ENCODE measurements at places on chromosomes 2 and 18. TPM values are rescaled to one million over a fixed set of nuclear protein-coding genes. Genes with fewer than 3 reads are reported as not detected.
A peak's percentile ranks its signal among the peaks of the same experiment; 100 is the strongest.

REG3G gene
- not detected for total RNA-seq

GRCh38 chr18:69358212-69358895, 42.3 kb upstream of the DOK6 start:
- no peak for DNase-seq

OXER1 gene
- not detected for total RNA-seq

DNA sequence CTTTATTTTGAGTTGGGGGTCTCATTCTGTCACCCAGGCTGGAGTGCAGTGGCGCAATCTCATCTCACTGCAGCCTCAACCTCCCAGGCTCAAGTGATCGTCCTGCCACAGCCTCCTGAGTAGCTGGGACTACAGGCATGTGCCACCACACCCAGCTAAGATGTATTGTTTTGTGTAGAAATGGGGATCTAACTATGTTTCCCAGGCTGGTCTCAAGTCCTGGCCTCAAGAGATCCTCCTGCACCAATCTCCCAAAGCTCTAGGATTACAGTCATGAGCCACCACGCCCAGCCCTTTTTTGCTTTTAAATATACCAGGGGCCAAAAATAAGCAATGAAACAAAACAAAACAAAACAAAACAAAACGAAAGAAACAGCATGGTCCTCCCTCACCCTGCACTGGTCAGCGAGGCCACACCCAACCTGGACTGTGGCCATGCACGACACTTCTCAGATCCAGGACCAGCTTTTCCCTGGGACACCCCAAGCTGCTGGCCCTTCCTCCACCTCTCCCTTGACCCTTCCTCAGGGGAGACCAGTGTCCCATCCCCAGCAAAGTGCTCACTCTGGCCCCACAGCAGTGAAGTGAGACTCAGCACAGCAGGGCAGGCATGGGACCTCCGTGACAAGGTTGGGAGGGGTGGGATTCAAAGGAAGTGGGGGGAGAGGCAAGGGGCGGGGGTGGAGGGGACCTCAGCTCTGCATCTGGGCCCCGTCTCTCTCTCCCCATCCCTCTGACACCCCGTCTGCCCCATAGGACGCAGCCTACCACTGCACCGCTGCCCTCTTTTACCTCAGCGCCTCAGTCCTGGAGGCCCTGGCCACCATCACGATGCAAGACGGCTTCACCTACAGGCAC, 23.5 kb downstream of the MAL start:
- no peak for DNase-seq

GRCh38 chr2:226657340-226658053, 142.1 kb downstream of the IRS1 start:
- DNase-seq, result no peak

DNA sequence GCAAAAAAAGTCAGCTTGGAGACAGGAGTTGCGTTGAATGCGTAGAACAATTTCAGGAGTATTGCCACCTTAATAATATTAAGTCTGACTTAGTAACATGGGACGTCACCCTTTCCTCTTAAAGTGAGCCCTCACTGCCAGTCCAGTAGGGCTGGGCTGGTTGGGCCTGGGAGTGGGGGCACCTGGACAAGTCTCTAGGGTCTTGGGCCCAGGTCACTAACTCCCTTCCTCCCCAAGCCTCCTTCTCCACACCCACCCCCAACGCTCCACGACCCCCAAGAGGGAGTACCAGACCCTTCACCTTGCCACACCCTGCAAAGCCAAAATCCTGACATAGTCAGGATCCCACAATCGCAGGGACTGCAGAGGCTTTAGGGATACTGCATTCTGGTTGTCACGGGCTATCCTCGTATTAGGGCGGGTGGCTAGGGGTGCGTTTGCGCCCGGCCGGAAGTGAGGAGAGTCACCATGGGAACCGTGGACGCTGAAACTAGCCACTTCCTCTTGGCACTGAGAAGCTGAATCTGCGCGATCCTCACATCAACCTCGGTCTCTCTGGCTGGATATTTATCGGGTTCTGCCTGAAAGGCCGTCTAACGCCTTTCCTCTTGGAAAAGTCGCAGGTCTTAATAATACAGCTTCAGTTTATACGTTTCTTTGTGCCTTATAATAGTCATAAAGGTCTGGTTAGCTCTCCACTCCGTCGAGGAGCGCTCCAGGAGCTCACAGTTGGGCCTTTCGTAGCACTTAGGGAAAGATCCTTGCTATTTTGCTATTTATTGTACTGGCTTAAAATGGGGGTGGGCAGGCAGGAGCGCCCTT, 10.3 kb upstream of the CXXC1 start:
- DNase-seq, result peak; percentile 56

GRCh38 chr2:220619525-220620220, 952.4 kb downstream of the EPHA4 start:
- DNase-seq, result no peak

GRCh38 chr2:74436111-74436805, 5.5 kb downstream of the RTKN start:
- DNase-seq, result no peak

DNA sequence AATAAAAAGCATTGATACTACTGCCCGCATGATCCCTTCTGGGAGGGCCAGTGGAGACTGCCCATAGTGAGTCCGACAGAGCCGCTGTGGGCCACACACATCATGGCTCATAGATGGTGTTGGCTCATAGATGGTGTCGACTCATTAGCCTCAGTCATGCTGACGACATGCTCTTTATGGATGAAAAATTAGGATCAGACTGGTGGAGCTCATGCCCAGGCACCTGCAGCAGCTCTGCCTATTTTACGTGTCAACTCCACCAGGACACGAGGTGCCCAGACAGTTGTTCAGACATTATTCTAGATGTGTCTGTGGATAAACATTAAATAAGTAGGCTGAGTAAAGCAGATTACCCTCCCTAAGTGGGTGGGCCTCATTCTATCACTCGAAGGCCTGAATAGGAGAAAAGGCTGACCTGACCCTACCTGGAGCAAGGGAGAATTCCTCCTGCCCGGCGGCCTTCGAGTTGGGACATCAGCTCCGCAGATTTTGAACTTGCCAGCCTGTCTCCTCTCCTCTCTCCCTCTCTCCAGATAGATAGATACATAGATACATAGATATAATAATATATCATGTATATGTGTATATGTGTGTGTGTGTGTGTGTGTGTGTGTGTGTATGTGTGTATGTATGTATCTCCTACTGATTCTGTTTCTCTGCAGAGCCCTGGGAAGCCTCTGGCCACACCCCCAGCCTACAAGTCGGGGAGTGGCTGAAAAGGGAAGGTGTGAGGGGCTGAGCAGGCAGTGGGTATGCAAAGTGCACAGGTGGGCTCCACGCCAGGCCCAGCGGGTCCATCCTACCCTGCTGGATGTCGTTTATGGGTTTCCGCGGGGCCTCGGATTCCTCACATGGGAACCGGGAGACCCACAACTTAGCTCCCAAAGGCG, 13.6 kb upstream of the TEX51 start:
- DNase-seq, result no peak

GRCh38 chr2:196808083-196808665, 981 bp downstream of the C2orf66 start:
- no peak for DNase-seq

DNA sequence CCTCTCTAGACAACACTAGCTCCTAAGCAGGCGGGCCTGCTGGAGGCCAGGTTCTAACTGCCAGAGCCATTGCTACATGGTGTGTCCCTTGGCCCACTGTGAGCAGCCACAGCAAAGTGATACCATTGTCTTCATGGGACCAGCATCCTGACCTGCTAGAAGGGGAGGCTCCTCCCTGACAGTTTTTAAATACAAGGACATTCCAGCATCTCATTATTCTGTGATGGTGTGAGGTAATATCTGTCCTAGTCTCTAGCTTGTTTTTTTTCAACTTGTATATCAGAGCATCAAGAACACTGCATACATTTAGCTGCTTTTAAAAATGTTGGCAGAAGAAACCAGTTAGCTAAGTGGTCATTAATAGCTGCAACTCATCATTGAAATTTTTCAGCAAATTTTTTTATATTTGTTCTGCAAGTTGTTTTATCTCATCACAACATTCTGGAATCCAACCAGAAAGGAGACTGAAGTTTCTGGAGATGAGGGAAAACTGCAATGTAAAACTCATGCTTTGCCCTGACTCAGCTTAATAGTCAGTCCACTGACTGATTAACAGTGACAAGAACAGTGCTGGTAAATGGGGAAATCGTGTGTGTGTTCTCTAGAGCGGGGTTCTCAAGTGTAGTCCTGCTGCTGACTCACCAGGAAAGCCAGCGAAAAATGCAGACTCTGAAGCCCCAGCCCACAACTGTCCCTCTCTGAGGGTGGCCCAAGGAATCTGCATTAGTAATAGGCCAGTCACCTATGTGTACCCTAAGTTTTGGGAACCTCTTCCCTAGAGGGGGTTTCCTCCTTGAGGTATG, 17.8 kb downstream of the MAPRE3 start:
- no peak for DNase-seq

TNFAIP6 gene
- 1.5 TPM for total RNA-seq

DNA sequence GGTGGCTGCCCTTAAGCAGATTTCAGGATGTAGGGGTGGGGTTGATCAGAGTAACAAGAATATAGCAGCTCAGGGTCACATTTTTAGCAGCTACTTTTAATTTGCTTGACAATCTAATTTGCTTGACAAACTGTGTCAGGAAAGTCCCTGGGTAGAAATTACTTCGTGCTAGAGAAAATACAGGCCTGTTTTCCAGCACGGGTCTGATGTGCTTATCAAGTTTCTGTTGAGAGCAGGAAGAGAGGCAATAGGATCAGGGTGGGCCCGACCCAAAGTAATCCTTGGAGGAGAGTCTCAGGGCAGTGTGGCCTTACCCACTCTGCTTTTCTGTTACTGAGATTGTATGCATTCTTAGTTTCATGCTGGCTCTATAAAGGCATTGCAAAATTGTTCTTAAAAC, 221.5 kb downstream of the TSN start:
- DNase-seq, result no peak

DNA sequence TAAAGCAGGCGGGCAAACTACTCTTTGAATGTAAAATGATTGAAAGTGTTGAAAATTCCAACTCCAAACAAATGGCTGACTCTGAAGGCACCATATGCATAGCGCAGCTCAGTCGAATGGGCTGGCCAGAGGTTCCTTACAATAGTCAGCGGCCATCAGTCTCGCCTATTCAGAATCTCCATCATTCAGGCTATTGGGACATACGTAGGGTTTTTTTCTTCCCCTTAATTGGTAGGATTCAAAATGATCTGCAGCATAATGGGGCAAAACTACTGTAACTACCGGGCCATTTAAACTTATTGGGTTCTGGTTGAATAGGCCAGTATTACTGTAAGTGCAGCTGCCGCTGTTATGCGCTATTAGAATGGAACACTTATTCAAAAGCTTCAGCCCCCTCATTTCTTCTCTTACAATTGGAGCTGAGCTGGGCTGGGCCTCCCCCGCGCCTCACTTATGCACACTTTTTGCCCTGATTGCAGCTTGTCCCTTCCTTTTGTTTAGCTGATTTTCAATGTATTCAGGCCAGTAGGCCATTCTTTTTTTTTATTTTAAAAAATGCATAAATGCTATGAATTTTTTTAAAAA, 40.4 kb downstream of the SLC9A4 start:
- DNase-seq, result no peak

- DNase-seq, result no peak
These were observed 320.4 kb upstream of the REV1 start for GRCh38 chr2:99810225-99810624.

- no peak for DNase-seq
These were observed 107.7 kb downstream of the ICA1L start for GRCh38 chr2:202763916-202764315.

DNA sequence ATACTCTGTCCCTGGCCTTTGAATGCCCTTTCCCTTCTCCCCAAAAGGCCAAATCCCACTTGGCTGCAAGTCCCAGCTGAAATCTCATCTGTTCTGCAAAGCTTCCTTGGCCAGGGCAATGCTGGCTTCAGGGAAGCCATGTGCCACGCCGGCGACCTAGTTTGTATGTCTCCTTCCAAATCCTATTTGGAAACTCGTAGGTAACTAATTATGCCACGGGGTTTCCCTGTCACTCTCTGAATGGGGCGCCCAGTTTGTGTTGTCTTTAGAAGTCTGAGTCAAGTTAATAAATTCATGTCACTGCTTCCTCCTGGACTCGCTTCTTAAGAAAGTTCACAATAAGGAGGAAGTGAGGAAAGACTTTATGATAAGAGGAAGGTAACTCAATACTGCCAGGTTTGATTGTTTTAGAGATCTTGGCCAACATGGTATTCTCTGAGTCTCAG, 19.1 kb downstream of the FHL2 start:
- DNase-seq, result no peak

GRCh38 chr2:157324331-157324843, 1.2 kb downstream of the ERMN start:
- DNase-seq, result no peak

DNA sequence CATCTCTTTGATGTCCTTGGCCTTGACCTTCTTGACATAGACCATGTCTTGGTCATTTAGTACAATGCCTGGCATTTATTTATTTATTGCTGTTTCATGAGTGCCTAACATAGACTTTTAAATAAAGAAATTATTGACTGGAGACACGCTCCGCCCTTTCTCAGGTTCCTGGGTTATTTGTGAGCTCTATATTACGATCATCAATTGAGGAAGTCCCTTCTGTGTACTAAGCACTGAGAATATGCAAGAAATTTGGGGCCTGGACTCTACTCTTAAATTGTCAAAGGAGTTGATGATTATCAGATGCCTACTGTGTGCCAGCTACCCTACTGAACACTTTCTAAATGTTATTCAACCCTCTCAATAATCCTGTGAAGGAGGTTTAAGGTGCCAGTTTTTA, 19.7 kb upstream of the TET3 start:
- DNase-seq, result no peak

MOGAT1 gene
- not detected for total RNA-seq

CTAGE1 gene
- not detected for total RNA-seq

- no peak for DNase-seq
These were observed 237.5 kb downstream of the TWIST2 start for GRCh38 chr2:239085201-239085992.

DNA sequence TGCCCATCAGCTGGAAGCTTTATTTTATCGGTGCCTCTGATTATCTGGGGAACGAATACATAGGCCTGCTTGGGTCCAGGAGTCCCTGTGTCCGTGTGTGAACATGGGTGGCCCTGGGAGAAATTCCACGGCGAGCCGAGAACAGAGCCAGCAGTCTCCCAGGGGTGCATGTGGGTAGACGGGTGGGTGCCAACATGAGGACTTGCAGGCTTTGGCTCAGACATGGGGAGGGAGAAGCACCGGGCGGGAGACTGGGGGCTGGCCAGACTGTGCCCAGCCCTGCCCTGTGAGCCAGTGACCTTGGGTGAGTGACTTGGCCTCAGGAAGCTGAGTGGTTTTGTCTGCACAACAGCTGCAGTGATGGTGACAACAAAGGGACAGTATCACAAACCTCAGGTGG, 44.2 kb upstream of the SALL3 start:
- no peak for DNase-seq

DNA sequence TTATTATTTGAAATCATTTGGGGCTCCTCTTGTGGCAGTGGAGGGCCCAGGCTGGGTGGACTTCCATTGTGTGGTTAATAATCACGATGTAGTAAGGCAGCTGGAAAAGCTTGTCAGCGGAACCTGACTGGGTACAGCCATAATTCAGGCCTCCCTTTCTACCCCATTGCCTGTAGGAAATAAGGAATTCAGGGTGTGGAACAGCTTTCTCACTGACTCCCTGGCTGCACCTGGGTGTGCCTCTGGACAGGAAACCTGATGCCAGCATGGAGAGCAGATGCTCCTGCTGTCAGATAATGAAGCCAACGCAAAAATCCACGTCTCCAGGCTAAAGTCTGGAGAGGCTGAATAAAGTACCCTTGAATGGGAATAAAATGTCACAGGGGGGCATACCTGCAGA, 44.2 kb downstream of the LYPD6B start:
- no peak for DNase-seq

- no peak for DNase-seq
These were observed 993.6 kb upstream of the NXPH2 start for GRCh38 chr2:139773720-139774277.

GRCh38 chr2:149329068-149329467, 1.3 kb upstream of the LYPD6 start:
- DNase-seq, result no peak

- no peak for DNase-seq
These were observed 280.6 kb upstream of the UBE2E3 start for GRCh38 chr2:180699657-180700361.

All from uterus (tissue), 4 donors.